ENCODE measurements at places on chromosomes 4 and X.

DNA sequence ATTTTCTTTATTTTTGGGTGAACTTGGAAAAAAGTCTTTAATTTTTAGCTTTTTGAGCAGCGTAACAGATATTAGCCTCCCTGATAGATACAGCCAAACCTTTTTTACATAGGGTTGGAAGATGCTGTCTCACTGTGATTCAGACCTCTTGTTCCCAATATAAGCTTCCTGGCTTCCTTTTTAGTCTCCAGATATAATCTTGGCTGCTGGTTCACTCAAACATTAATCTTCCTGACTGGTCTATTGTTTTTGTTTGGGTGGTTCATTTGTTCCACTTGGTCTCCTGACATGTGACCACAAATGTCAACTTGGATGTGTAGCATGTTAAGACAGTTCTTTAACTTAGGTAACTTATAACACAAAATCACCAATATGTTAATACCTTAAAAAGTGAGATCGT is 23.0 kb downstream of the RPA4 start:
- no peak for DNase-seq

DNA sequence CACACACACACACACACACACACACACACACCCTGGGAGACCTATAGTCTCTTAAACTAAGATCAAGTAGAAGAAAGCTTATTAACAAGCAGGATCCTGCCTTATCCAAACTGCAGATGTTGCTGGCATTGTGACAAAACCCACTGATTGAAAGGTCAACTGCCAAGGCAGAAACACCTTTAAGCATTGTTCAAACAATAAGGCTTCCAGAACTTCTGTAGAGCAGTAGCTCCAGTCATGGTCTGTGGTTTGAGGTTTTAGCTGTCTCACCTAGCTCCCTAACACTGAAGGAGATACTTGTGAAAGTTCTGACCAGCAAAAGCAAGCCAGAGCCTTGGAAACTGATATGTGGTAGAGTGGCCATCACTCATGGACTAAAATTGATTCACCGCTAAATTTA is 59.8 kb downstream of the PTCHD1 start:
- no peak for DNase-seq

DNA sequence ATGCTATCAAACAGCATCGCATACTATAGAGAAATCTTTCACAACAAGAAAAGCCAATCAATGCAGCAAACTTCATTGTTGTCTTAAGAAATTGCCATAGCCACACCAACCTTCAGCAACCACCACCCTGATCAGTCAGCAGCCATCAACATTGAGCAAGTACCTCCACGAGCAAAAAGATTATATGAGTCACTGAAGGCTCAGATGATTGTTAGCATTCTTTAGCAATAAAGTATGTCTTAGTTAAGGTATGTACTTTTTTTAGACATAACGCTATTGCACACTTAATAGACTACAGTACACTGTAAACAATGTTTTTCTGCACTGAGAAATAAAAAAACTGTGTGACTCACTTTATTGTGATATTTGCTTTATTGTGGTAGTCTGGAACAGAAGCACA is 37.8 kb upstream of the FUNDC1 start:
- no peak for DNase-seq

DNA sequence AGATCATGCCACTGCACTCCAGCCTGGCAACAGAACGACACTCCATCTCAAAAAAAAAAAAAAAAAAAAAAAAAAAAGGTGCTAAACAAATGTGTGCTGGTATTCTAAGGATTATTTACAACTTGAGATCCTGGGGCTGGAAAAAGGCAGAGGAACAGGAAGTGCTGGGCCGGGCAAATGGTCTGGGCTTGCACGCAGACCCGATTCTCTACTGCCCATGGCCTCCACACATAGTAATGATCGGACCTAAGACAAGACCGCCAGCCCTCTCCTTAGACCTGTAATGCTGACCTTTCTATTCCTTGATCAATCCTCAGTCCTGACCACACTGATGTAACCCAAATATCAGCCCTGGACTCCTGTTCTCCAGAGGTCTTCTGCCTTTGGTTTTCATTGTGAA is 67.8 kb downstream of the EFNB1 start:
- no peak for DNase-seq

DNA sequence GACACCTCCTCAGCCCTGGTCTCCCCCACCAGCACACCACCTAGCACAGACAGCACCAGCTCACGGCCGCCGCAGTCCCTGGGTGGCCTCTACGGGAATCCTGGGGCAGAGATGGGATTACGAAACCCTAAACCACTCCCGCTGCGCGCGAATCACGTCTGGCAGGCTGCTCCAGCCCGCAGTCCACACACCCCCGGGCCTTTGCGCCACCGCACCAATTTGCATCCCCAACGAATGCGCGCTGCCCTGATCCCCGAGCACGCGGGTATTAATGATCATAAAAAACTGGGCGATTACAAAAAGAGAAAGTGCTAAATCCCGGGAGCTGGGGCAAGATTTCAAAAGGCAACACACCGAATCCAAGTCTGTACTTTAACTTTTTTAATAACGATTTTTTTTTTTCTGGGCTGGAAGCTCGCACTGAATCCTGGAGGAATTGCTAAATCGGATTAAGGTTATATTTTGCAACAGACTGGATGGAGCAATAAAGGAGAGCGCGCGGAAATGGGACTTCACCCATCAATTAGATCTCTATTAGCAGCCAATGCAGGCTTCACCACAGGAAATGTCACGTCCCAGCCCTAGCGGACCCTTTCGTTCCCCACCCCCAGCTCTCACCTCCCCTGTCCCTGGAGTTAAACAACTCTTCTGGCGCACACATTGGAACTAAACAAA is 69.8 kb upstream of the TMEM33 start:
- DNase-seq = no peak

DNA sequence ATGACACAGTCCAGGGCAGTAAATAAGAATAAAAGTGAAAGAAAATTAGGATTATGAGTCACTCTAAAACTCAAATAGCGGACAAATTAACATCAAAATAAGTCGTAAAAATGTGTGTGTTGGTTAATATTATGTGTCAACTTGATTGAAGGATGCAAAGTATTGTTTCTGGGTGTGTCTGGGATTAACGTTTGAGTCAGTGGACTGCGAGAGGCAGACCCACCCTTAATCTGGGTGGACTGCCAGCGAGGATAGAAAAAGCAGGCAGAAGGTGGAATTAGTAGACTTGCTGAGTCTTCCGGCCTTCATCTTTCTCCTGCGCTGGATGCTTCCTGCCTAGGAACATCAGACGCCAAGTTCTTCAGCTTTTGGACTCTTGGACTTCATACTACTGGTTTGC is 324.3 kb upstream of the PCDH10 start:
- DNase-seq = no peak

Measured in stimulated activated naive CD8-positive, alpha-beta T cell treated with anti-CD3 and anti-CD28 coated beads, Interleukin-15, amount 100 ng/mL, for 72 hours (primary cell).